ENCODE measurements at places on chromosomes 3 and 15.

- no peak for DNase-seq
Measured at GRCh38 chr3:32306072-32306471, 67.6 kb downstream of the CMTM8 start.

DNA sequence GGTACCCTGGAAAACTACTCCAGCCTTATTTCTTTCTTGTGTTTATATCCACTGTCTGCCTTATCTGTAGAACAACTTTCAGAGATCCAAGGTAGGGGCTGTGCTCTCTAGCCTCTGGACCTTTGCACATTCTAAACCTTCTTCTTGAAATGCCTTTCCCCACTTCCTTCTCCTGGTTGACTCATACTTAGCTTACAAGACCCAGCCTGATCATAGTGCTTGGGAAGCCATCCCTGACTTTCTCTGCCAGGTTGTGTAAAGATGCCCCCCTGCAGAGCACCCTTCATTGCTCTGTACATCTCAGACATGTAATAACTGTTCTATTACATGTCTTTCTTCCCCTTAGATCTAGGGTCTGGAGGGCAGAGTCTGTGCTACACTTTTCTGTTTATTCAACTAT is 50.1 kb downstream of the PPM1L start:
- DNase-seq = no peak

DNA sequence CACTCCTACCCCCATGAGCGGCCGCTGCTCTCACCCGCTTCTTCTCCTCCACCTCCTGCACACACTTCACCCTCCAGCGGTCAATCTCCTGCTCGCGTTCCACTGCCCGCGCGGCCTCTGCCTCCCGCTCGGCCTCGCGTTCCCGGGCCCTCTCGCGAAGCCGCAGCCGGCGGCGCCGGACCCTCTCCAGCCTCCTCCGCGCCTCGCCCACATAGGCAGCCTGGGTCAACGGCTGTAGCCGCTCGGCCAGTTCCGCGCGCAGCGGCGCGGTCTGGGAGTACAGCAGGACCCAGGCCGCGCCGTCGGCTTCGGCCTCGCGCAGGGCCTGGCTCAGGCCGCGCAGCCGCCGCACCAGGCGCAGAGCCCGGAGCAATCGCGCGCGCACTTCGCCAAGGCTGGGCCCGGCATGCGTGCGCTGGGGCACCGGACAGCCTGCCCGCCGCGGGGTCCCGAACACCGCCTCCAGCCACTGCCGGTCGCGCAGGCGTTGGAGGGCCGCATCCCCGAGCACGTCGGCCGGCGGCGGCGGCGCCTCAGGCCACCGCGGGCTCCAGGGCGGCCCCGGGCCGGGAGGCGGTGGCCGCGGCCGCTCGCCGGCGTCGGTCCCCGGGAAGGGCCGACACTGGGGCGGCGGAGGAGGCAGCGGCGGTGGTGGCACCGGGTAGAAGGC is 595 bp downstream of the PDCD7 start:
- DNase-seq = no peak

DNA sequence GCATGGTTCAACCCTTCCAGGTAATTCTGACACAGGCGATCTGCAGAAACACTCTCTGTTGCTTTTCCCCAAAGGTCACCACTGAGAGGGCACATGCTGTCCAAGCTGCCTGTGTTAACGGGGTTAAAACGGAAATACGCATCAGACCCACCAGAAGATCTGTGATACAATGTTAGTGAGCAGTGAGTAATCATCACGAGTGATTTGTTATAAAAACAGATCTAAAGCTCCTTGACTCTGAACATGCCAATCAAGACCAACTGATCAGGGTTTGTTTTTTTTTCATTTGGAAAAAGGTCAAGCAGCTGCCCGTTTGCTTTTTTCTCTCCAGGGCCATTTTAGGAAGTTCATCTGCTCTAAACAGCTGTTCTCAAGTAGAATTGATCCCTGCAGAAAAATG is 43.2 kb downstream of the FGF12 start:
- DNase-seq = no peak

GRCh38 chr3:154121701-154122551 is 736 bp downstream of the ARHGEF26 start:
- DNase-seq = no peak

GRCh38 chr15:44722011-44722410 is 10.7 kb downstream of the B2M start:
- DNase-seq = no peak

DNA sequence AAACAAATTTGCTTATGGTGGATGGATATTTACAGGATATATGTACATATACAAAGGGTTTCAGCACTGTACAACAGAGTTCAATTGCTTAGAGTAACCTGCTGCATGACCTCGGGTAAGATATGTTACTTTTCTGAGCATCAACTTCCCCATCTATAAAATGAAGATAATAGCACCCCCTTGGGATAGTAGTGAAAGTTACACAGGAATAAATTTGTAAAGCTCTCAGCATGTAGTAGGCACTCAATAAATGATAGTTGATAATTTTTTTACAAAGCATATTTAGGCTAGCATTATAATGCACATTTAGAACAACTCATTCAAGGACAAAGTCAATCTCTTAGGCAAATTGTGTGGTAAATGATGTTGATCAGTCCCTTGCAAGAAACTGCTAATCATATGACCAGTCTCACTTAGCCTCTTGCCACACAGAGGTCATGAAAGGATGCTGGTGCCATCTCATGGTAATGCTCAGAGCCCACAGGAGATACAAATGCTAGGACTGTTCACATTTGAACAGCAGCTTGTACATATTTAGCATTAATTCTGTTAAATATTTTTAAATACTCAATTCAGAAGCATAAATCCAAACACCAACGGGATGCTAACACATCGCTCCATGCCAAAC is 123.9 kb downstream of the MAGI1 start:
- DNase-seq = peak; percentile 4

DNA sequence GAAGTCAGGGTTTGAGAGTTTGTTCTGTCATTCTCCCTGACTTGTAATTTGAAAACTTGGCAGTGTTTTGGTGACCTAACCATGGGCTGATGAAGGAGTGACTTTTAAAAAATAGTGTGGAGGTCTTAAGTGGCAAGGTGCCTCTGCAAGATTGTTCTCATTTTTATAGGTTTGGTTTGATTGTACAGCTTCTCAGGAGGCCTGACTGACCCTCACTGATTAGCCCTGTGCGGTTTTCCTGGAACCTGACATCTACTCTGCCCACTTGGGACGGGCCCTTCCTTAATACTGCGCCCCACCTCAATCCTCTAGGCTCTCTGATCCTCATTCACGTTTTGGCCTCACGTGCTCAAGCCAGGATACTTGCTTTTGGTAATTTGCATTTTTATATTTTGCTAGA is 2.8 kb downstream of the UBE2E1 start:
- no peak for DNase-seq

GRCh38 chr3:26091626-26092025 is 301.7 kb downstream of the OXSM start:
- no peak for DNase-seq

DNA sequence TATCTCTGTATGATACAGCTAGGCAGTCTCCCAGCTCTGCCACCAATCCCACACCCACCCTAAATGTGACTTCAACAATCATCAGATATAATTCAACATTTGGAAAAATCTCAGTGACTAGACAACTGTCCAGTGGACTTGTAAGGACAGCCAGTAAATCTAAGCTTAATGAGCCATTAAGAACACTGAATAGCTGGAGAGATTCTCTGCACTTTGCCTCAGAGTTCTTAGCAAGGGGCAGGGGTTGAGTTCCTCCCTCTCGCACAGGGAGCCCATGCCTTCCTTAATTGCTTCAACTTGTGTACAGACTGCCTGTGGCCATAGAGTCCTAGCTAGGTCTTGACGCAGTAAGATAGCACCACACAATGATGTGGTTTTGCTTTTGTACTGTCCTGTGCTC is 15.6 kb downstream of the MEX3B start:
- no peak for DNase-seq

- DNase-seq = no peak
Measured at GRCh38 chr3:64223791-64224745, 1.2 kb downstream of the PRICKLE2 start.

DNA sequence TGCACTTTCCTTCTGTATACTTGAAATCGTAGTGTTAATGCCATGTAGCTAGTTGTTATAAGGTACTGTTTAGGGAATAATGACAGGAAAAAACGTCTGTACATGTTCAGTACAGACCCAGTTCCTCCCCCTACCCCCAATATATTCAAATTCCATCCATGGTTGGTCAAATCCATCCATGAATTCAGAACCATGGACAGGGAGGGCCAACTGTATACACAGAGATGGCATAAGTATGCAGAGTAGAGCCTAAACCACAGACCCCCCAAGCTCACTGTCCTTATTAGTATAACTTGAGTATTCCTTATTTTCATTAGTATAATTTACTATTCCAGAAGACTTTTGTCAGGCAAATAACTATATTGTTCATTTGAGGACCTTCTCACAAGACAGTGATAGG is 51.2 kb upstream of the ADAMTS17 start:
- DNase-seq = no peak

- no peak for DNase-seq
Measured at GRCh38 chr15:77864211-77865105, 213.1 kb downstream of the TBC1D2B start.

- no peak for DNase-seq
Measured at GRCh38 chr3:75294124-75294523, 370.0 kb upstream of the FRG2C start.

GRCh38 chr3:14806641-14807263 is 12.0 kb upstream of the FGD5 start:
- DNase-seq = no peak

GRCh38 chr3:44340058-44340395 is 1.5 kb downstream of the TCAIM start:
- no peak for DNase-seq

DNA sequence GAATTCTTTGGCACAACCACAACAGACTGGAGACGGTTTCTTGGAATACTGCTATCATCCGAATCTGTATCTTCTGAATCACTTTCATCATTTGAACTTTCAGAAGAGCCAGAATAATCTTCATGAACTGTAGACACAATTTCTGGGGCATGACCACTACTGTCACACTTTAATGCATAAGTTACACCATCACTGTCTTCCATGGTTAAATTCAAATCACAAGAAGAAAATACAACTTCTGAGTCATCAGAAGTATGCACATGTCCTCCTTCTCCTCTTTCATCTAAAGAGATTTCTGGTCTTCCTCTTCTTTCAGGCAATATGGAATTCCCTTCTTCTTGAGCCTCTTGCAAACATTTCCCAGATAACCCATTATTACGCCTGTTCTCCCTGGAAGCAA is 42.5 kb downstream of the SETD2 start:
- DNase-seq = no peak

GRCh38 chr3:102979191-102979590 is 544.4 kb downstream of the ZPLD1 start:
- no peak for DNase-seq

- no peak for DNase-seq
Measured at GRCh38 chr3:177281292-177282118, 84.2 kb upstream of the TBL1XR1 start.

- no peak for DNase-seq
Measured at GRCh38 chr3:193132241-193132640, 108.8 kb upstream of the PLAAT1 start.

- no peak for DNase-seq
Measured at GRCh38 chr15:55695432-55695831, 47.5 kb downstream of the PRTG start.

- no peak for DNase-seq
Measured at GRCh38 chr3:34675383-34676120, 877.1 kb downstream of the PDCD6IP start.

- peak; percentile 9 for DNase-seq
Measured at GRCh38 chr15:79378394-79379109, 53.6 kb upstream of the MINAR1 start.

DNA sequence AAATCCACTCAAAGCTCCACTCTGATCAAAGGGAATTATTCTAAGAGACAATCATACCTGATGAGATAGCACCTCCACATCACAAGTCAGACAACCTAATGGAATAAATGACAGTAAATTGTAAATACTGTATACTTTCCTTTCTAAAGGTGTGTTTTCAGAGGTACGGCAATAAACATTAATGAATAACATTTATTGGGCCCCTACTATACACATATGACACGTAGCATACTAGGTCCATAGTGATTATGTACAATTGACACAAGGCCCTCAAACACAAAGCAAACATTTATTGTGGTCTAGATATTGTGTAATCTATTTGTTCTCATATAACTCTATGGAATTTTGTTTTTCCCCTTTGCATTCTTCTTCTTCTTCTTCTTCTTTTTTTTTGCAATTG is 429.8 kb downstream of the FOXP1 start:
- no peak for DNase-seq

DNA sequence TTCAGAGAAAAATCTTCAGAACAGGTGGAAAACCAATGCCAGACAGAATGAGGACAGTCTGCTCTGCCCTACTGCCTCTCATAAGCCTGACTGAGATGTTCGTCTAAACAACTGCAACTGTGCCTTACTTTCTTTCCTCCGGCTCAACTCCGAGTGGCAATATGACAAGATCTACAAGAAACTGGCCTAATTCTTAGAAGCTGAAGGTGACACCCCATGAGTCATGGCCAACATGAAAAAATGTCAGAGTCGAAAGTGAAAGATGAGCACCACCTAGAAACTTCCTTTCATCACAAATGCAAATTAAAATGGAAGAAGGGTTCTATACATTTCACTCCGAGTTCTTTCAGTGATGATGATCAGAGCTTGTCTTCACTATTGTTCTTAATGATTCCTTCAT is 12.9 kb downstream of the PCYT1A start:
- no peak for DNase-seq

DNA sequence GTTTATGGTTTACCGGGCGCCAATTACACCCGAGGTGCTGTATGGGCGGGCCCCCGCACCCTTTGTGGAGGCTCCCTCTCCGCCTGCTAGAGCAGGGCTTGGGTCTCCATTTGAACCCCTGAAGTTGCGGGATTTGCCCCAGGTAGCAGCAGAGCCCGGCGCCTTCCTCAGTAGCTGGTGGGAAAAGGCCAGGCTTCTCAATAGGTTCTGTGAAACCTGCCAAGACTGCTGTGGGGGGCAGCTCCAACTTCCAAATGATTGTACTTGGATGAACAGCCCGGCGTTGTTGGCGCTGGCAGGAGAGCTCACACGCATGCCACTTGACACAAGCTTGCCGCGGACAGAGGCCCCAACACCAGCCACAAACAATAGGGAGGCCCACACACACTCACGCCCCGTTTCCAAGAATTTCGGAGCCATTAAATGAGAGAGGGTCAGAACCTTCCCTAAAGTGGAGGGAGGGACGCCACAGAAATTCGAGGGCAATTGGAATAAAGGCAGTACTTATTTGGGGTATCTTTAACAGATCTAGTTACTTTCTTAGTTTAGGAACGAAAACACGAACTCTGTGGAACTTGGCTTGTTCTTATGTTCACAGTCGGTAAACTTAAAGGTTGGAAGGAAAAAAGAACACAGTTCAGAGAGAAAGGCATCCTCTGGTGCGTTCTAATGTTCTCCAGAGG is 1.4 kb downstream of the EPHB3 start:
- DNase-seq = no peak

DNA sequence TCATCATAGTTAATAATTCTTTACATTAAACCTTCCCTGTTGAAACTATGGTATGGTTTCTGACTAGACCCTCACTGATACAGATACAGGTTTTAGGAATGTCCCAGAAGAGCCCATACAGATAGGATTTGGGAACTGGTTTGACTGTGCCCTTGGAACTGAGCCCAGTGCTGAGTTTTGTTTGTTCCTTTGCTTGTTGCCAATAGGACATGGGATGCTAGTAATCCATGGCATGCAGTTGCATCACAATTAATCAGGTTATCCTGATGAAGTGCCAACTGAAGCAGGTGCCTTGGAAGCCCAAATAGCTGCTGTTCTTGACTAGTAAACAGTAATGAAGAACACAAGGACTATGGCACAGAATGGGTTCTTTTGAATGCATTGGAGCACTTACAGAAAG is 230.6 kb downstream of the NEK10 start:
- DNase-seq = no peak

GRCh38 chr15:98561169-98561941 is 87.0 kb upstream of the IGF1R start:
- DNase-seq = no peak
